Kidney glomerular epithelial cell (primary cell): ENCODE measurements at places on chromosomes 3 and 15.

- DNase-seq, result no peak
Measured at GRCh38 chr3:113331187-113331586, 110.1 kb downstream of the CFAP44 start.

GRCh38 chr15:53851110-53851848, 91.8 kb upstream of the WDR72 start:
- no peak for DNase-seq

- DNase-seq, result no peak
Measured at GRCh38 chr3:14412831-14413380, 10.5 kb downstream of the SLC6A6 start.

- DNase-seq, result no peak
Measured at GRCh38 chr3:25563601-25564000, 101.1 kb downstream of the TOP2B start.

DNA sequence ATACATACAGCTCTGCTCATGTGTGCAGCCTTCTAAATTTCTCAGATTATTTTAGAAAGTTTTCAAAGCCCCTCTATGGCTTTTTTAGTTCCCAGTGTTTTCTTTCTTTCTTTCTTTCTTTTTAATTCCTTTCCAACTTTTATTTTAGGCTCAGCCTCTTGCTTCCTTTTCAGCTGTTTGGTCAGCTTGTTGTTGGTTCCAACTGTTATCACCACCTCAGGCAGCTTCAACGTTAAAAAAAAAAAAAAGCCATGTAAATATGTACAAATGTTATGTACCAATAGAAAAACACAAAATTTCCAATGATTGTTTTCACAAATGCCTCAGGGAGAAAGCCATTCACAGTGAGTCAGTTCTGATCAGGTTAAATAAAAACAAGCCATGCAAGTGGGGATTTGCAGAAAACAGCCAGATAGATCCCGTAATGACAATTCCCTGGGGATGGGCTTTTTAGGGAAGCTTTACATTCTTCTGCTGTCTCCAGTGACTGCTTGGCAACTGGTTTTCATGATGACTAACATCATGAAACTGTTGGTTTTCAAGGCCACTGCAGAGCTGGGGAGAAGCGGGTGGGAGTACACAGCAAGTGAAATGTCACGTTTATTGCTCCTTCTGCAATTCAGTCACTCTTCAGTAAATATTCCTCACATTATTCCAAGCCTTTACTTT, 908.4 kb downstream of the EPHA3 start:
- DNase-seq, result no peak

GRCh38 chr3:194221336-194221735, 85.4 kb downstream of the HES1 start:
- DNase-seq, result no peak

DNA sequence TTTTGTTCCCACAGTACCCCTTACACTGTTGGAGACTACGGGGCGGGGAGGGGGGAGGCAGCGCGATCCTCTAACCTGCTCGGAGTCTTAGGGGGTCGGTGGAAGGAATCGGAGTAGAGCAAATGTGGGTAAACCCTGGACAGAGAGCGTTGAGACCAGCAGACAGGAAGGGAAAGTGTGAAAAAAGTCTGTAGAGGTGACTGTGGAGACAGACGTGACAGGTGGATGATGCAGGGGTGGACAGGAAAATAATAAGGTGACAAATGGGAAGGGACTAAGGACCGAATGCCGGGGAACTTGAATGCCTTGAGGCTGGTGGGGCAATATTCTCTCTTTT, 424 bp downstream of the EAF2 start:
- no peak for DNase-seq

DNA sequence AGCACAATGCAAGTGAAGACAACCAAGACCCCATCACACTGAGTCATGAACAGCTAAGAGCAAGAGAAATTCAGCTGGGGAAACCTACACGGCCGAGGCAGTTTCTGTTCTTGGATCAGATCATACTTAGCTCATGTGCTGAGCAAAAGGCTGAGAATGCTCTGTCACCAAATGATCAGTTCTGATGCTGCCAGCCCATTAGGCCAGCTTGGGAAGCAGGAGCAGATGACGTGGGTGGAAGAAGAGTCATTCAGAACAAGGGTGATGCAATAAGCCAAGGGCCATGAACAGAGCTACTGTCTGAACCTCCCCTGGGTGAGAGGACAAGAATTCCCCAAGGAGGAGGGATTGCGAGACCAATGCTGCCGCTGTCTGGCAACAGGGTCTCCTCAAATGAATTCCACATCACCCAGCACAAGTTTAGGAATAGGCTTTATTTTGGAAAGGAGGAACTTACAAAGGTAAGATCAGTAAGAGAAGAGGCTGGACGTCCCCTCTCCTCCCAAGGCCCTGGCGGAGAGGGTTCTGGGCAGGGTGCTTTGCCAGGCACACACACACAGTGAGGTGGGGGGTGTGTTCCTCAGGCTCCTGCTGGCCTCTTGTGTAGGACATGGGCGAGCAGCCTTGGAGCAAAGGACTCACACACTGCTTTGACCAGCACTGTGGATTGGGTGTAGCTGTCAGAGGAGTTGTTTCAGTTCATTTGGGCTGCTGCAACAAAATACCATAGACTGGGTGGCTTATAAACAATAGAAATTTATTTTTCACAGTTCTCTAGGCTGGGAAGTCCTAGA, 65.6 kb upstream of the CTXND1 start:
- DNase-seq, result no peak

- peak; percentile 77 for DNase-seq
Measured at GRCh38 chr15:75625542-75626347, at the start of gene SNUPN. Gene SNUPN, minus strand, starts transcription at chr15:75625725. Its CDS starts 4,674 bp downstream, at chr15:75621051.

DNA sequence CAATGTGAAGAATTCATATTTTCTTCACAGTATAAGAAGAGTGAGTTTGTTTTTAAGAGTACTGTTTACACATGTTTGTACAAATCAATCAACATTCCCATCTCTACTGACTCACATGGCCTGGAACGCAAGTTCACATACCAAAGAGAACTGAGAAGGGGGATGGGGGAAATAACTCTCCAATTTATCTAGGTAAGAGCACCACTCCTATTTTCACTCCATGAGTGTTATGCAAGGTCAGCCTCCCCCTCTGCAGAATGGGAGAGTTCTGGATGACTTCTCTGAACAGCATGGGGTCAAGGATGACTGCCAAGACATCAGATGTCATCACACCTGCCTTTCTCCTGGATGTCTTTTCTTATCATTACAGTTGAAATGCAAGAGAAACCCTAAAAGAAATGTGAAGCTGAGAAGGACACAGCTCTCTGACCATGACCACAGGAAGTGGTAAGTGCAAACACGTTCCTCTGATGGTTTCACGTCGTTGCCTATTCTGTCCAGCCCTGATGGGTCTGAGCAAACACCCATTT, 95.2 kb downstream of the SEMA6D start:
- peak; percentile 90 for DNase-seq

DNA sequence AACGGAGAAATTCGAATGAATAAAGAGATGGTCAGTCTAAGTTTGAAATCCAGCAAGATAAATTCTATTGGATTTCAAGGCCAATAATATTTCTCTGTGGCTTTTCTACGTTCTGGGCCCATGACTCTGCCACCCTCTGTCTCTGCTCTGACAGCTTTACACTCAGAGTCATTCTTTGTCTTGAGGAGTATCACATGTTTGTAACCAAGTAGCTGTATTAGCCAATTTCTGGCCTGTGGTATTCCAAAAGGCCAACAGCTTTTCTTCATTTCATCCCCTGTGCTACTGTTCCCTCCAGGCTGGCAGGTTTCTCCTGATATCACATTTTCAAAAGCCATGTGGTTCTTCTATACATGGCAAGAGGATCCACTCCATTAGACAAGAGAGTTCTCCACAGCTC, 324.1 kb upstream of the CNTN4 start:
- no peak for DNase-seq

GRCh38 chr3:126109880-126110235, 25.9 kb upstream of the SLC41A3 start:
- no peak for DNase-seq

GRCh38 chr3:126129398-126129891, 45.5 kb upstream of the SLC41A3 start:
- no peak for DNase-seq

- no peak for DNase-seq
Measured at GRCh38 chr3:72839057-72839456, 9.2 kb downstream of the SHQ1 start.

- DNase-seq, result no peak
Measured at GRCh38 chr15:78837543-78837942, 26.3 kb upstream of the ADAMTS7 start.

GRCh38 chr15:78938658-78939488, 6.0 kb downstream of the CTSH start:
- DNase-seq, result no peak

GRCh38 chr3:128749035-128749434, 23.1 kb downstream of the RAB7A start:
- no peak for DNase-seq

- no peak for DNase-seq
Measured at GRCh38 chr3:133568294-133569014, 5.0 kb upstream of the CDV3 start.

GRCh38 chr3:173986861-173987410, 589.4 kb downstream of the NLGN1 start:
- DNase-seq, result no peak

DNA sequence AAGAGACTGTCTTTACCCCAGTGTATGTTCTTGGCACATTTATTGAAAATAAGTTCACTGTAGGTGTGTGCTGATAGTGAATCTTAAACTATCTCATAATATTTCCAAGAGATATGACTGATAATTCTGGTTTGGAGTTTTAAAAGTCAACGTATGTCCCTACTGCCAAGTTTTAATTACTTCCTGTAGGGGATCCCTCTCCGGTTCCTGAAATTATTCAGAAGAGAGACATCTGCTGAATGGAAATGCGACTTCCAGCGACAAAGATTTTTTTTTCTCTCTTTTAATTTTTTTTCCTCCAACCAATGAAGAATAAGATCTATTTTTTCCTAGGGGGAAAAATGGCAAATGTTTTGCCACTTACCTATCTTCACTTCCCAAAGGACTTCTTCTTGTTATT, 498.9 kb upstream of the TGFBR2 start:
- no peak for DNase-seq

- peak; percentile 58 for DNase-seq
Measured at GRCh38 chr3:123169492-123169929, 32.2 kb upstream of the SEC22A start.

- DNase-seq, result no peak
Measured at GRCh38 chr3:172136330-172136729, 97.0 kb downstream of the FNDC3B start.

DNA sequence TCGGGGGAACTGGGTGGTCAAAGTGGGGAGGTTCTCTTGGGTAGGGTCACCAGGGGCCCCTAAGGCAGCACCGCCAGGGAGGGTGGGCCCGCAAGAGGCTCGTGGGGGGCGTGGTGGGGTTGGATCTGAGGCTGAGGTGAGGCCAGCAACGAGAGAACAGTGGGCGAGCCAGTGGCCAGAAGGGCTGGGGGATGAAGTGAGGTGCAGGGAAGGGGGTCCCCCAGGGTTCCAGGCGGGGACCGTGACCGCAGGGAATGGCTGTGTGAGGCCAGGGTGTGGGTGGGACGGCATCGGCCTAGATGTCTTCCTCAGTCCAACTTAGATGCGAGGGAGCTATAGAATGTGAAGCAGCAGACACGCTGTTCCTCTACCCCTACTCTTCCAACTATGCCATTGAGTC, 78.2 kb downstream of the SNRK start:
- DNase-seq, result no peak

DNA sequence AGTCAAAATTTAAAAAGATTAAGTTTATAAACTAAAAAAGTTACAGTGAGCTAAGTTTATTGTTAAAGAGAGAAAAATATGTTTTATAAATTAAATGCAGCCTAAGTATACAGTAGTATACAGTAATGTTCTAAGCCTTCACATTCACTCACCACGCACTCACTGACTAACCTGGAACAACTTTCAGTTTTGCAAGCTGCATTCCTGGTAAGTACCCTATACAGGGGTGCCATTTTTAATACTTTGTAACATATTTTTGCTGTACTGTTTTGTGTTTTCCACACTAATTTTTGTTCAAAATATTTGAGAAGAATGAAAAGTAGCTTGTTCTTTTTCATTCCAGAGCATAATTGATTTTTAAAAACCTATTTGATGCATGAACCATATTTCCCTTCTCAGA, 524.9 kb downstream of the RBMS3 start:
- DNase-seq, result peak; percentile 18

GRCh38 chr3:3605226-3605625, 194.0 kb upstream of the LRRN1 start:
- DNase-seq, result no peak

GRCh38 chr15:70783041-70783440, 19.7 kb upstream of the UACA start:
- DNase-seq, result no peak

- DNase-seq, result no peak
Measured at GRCh38 chr3:32194653-32195052, 43.8 kb upstream of the CMTM8 start.
